ENCODE measurements at places on chromosomes 6 and 20.

DNA sequence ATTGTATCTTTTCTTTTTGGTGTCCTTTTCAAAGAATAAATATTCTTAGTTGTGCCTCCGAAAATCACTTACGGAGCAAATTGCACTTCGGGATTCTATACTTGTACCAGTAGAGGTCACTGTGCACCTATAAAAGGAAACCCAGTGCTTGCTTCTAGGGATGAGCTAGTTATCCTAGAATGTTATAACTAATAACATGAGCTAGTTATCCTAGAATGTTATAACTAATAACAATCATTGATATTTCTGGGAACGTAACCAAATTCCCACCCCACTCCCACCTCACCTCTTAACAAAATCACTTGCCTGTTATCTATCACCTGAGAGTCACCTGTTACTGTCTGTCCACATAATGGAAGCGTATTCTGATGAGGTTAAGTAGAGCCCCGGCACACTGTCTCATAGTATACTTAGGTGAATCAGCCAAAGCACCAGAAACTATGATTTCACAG lies 126.9 kb upstream of the TIAM2 start:
- peak; percentile 51 for DNase-seq

- no peak for DNase-seq
Observed at GRCh38 chr6:111406200-111406721, 76.8 kb downstream of the REV3L start.

GRCh38 chr6:128500014-128500413 lies 20.4 kb downstream of the PTPRK start:
- no peak for DNase-seq

DNA sequence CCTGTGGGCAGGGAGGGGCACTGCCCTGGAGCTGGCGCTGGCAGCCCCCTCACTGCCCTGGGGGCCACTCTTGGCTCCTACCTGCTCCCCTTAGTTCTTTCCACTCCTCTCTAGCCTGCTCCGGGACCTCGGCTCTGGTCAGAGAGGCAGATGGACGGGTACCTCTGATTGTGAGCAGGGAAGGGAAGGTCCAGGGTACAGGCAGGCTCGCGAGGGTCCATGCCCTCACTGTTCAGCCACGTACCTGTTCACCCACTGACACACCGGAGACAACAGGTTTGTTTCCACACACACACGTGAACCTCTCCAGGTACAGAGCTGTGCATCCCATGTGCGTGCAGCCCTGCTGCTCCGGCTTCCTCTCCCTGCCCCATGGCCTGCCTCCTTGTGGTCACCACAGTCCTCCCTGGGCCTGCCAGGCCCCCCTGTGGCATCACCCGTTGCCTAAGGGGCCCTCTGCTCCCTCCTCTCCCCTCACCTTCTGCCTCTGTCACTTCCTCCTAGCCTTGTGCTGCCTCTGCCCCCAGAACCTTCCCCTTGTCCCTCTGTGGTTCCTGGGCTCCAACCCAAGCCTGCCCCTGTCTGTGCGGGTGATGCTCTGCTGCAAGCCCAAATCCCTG lies 2.3 kb downstream of the EMILIN3 start:
- DNase-seq, result no peak

GRCh38 chr6:71886184-71887005 lies at the start of gene RIMS1:
TSS of gene RIMS1 (plus strand) at chr6:71886550. CDS start at chr6:71887024, 474 bp downstream.
- DNase-seq, result peak; percentile 9

GRCh38 chr6:39923394-39923793 lies 10.9 kb downstream of the MOCS1 start:
- DNase-seq, result no peak

GRCh38 chr6:52981222-52981900 lies 13.7 kb downstream of the GSTA4 start:
- DNase-seq, result no peak

DNA sequence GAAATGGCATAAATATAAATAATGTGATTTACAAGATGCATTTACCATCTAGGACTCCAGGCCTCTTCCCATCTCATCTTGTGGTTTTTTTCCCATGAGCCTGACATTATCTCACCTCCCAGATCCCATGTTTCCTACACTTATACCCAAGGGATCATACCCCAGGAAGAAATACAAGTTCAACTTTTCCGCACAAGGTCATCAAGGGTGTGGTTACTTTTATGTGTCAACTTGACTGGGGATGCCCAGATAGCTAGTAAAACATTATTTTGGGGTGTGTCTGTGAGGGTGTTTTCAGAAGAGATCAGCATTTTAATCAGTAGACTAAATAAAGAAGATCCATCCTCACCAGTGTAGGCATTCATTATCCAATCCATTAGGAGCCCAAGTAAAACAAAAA lies 176.3 kb upstream of the TNFAIP3 start:
- no peak for DNase-seq

DNA sequence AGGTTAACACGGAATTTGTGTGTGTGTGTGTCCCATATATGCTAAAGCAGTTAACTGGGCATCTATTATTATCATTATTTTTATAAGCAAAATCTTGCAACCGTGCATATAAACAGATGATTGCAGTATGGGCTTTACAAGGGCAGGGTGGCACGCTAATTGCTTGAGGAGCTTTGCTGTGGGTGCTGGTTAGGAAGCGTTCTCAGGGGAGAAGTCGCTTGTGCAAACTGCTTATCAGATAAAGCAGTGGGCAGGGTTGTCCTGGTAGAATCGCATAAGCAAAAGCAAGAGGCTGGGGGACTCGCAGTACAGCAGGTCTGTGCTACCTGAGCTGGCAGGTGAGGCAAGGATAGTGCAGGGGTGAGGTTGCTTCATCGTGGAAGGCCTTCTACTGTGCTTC lies 9.7 kb upstream of the CCN6 start:
- no peak for DNase-seq

DNA sequence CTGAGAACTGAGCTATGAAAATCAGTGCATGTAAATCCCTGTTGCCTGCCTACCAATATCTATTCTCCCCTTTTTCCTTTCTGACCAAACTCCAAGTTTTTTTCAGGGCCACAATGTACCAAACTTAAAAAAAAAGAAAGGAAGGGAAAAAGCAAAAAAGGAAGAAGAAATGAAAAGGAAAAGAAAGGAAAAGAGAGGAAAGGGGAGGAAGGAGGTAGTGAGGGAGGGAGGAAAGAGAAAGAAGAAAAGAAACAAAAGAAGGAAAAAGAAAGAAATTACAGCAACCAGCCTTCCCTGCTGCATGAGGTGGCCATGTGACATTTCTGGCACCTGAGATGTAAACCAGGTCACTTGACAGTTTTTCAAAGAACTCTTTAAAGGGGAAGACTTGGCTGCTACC lies 4.4 kb downstream of the CNKSR3 start:
- DNase-seq, result no peak

DNA sequence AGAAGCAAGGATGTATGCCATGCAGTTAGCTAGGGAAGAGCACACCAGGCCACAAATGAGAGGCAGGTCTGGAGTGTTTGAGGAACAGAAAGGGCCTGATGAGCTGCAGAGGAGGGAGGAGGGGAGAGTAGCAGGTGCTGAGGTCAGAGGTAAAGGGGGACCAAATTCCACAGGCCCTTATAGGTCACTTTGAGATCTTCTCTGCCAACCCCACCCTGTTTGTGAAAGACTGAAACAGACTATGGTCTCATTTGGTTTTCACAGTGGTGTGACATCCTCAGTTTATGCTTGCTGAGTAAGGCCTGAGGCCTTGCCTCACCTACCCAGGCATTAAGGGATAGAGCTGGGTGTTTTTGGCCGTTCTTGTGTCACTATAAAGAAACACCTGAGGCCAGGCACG lies 187.7 kb upstream of the MYLIP start:
- no peak for DNase-seq

DNA sequence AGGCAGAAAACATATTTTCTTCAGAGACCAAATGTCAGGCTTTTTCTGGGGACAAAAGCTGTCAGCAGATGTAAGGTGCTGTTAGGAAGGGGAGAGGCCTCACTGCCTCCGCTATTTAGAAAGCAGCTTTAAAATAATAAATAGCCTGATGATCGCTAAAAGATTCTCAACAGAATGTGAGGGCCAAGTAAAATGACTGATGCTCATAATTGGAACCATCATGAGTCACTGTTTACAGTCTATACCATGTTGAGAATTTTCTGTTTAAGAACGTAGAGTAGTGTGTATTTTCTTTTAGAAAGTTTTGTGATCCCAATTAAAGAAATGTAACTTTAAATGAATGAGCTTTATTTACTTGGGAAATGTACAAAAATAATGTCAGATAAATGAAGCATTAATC lies 220.0 kb downstream of the CLIC5 start:
- no peak for DNase-seq

GRCh38 chr6:107894809-107895396 lies 63.1 kb downstream of the SEC63 start:
- DNase-seq, result no peak

- DNase-seq, result no peak
Observed at GRCh38 chr6:32679492-32679891, 13.0 kb upstream of the HLA-DQB1 start.

- DNase-seq, result no peak
Observed at GRCh38 chr6:139800837-139801236, 426.4 kb upstream of the CITED2 start.

DNA sequence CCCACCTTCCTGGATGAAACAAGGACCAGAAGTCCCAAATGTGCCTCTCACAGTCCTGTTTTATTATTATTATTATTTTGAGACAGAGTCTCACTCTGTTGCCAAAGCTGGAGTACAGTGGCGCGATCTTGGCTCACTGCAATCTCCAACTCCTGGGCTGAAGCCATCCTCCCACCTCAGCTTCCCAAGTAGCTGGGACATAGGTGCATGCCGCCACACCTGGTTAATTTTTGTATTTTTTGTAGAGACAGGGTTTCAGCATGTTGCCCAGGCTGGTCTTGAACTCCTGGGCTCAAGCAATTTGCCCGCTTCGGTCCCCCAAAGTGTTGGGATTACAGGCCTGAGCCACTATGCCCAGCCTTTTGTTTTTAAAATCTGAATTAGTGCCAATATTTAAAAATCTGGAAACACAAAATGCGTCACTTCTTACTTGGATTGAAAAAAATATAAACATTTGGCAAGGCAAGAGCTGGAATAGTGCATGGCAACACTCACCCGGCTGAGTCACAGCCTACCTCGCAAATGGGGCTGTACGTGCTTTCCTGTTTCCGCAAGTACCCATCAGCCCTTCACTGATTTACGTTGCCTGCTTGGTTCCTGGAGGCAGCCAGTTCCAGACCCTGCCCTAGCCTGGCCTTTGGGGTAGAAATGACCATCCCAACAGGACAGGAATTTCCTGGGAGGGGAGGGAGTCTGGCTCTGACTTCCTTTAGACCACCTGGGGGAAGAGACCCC lies 6.3 kb downstream of the SDCBP2 start:
- no peak for DNase-seq

DNA sequence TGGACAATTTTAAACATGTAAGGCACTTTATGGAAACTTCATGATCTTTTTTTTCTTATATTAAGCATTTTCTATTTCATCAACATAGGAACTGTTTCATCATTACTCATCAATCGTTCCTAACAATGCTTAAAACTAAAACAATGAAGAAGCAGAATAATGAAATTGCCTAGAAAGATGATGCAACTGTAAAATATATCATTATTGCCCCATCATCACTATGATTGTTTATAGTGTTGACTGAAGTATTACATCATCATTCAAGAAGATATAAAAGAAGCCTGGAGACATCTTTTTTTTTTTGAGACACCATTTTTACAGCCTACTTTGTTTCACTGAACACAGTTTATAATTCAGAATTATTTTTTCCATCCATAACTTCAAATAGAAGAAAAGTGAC lies 147.2 kb downstream of the TRDN start:
- DNase-seq, result no peak

DNA sequence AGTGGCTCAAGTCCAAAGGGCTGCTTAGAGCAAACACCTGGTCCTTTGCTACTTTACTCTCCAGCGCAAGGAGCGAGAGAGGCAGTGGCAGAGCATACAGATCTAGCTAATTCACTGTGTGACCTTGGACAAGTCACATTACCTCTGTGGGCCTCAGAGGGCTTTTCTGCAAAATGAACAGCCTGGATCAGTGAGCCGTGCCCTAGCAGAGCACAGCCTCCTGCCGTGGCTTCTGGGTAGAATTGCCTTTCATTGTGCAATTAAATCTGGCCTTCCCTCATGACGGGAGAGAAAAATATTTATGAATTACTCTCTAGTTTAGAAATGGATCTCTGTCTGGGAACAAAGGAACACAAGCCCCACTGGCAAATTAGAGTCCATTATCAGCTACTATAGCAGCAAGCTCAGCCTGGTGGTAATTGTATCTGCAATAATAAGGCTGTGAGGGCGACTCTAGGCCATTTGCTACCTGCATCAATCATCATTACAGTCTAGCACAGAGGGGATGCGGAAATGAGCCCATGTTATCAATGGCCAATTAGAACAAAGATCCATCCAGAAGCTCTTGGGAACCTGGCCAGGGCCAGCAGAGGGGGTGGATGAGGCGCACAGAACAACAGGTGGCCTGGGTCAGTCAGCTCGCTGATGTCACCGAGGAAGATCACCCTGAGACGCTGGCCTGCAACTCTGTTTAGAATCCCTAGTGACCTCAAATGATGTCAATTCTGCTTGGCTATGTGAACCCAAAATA lies 114.2 kb upstream of the LY86 start:
- DNase-seq, result peak; percentile 8

DNA sequence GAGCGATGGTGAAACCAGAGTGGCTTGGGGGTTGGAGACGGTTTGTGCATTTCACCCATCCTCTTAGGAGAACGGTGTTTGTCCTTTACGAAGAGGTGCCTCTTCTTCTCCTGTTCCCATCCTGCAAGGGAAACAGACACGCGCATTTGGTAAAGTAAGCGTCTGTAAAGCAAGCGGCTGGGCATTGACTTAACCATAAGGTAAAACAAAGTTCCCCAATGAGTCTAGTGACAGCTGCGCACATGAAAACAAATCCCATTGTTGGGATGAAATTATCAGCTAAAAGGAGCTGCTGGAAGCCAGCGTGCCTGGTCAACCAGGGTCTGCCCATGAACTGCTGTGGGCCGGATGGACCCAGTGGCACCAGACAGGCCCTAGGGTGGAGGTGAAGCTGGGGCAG lies 5.8 kb downstream of the BHLHE23 start:
- no peak for DNase-seq

DNA sequence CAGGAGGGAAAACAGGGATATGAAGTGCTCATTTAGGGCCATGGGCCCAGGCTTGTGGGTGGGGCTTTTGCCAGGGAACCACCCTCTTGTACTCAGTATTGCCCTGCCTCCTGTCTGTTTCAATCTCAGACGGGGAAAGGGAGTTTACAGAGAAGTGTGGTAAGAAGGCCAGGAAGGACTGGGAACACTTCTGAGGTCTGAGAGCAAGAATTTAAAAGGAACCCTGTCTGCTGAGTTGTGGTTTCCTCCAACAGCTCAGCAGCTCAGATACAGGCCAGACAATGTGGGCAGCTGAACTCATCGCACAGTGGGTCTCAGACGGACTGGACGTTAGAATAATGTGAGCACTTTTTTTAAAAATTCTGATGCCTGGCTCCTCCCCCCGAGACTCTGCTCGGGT lies 354.1 kb upstream of the ARID1B start:
- no peak for DNase-seq

GRCh38 chr6:11093376-11093625 lies 333 bp upstream of the SMIM13 start:
- no peak for DNase-seq

- DNase-seq, result peak; percentile 68
Observed at GRCh38 chr6:155177363-155177961, 86.4 kb upstream of the CLDN20 start.
